Activated naive CD4-positive, alpha-beta T cell treated with anti-CD3 and anti-CD28 coated beads for 36 hours (primary cell): ENCODE measurements at places on chromosomes 5 and 9. TPM values are rescaled to one million over a fixed set of nuclear protein-coding genes. Genes with fewer than 3 reads are reported as not detected.

- no peaks in the 10 kb centered on the region for H3K36me3 ChIP-seq
- peaks cover 72% of the 10 kb centered on the region for H3K27me3 ChIP-seq
- no peak overlapping the region for H3K27ac ChIP-seq
These were observed 3.1 kb upstream of the BARX1 start for GRCh38 chr9:93958121-93958818.

The GPX3 gene
- not detected for total RNA-seq

DNA sequence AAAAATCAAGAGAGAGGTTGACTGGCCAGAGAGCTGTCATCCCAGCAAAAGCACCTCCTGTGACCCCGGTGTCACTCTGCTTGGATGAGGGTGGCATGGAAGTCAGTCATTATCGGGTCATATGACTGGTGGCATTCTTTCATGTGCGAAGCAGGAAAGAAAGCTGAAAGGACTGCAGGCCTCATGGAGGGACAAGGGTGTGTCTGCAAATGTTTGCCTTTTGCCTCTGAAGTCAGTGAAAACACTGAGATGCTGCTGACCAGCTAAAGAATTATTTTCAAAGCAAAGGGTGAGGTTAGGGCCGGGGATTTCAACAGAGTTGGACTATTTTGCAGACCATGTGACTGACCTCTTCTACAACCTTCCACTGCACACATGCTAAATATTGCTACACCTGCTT is 298.3 kb downstream of the CSNK1G3 start:
- no peaks in the 10 kb centered on the region for H3K4me1 ChIP-seq
- no peaks in the 10 kb centered on the region for H3K36me3 ChIP-seq
- H3K4me3 ChIP-seq: no peak overlapping the region
- no peak overlapping the region for H3K27ac ChIP-seq
- H3K27me3 ChIP-seq: no peaks in the 10 kb centered on the region
- DNase-seq: no peak

- no peaks in the 10 kb centered on the region for H3K4me1 ChIP-seq
- no peak for DNase-seq
- H3K27me3 ChIP-seq: no peaks in the 10 kb centered on the region
- no peak overlapping the region for H3K27ac ChIP-seq
- no peak overlapping the region for H3K4me3 ChIP-seq
These were observed 145.3 kb downstream of the MACROH2A1 start for GRCh38 chr5:135253601-135254178.

GRCh38 chr9:86687788-86688187 is 259.5 kb downstream of the GAS1 start:
- peaks cover 10% of the 10 kb centered on the region for H3K27me3 ChIP-seq
- no peak overlapping the region for H3K27ac ChIP-seq
- no peaks in the 10 kb centered on the region for H3K4me1 ChIP-seq
- no peak for DNase-seq
- H3K4me3 ChIP-seq: no peak overlapping the region

DNA sequence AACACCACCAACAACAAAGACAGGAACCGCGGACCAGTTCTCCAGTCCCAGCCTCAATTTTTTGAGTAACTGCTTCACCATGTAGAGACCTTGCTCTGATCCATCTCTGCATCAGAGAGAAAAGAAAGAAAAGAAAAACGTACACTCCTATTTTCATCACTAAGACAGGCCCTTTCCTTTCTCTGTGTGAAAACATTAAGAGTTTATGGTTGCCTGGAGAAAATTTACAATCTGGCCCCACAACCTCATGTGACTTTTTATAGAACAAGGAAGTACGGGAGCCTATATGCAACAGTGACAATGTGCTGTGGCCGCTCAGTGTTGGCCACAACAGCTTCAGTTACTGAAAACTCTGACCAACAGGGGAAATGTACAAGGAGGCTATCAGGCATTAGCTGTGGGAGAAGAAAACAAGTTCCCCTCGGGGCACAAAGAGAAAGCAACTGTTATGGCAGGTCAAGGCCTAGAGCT is 272.9 kb upstream of the PTGER4 start:
- H3K27me3 ChIP-seq: no peaks in the 10 kb centered on the region
- peaks cover 13% of the 10 kb centered on the region for H3K36me3 ChIP-seq
- H3K4me3 ChIP-seq: peak overlapping the region; percentile 63
- H3K4me1 ChIP-seq: peaks cover 91% of the 10 kb centered on the region
- DNase-seq: peak; percentile 44

GRCh38 chr9:19975499-19975898 is 186.7 kb upstream of the SLC24A2 start:
- H3K4me3 ChIP-seq: no peak overlapping the region
- H3K27ac ChIP-seq: peak overlapping the region; percentile 70
- no peaks in the 10 kb centered on the region for H3K27me3 ChIP-seq
- peaks cover 28% of the 10 kb centered on the region for H3K4me1 ChIP-seq

GRCh38 chr5:133396814-133397213 is 215.5 kb downstream of the FSTL4 start:
- H3K4me3 ChIP-seq: no peak overlapping the region
- peak overlapping the region; percentile 33 for H3K27ac ChIP-seq
- DNase-seq: peak; percentile 71
- peaks cover 37% of the 10 kb centered on the region for H3K4me1 ChIP-seq
- H3K27me3 ChIP-seq: no peaks in the 10 kb centered on the region

- H3K36me3 ChIP-seq: peaks cover 37% of the 10 kb centered on the region
- H3K27ac ChIP-seq: no peak overlapping the region
- H3K4me1 ChIP-seq: peaks cover 27% of the 10 kb centered on the region
- H3K4me3 ChIP-seq: no peak overlapping the region
- DNase-seq: no peak
- no peaks in the 10 kb centered on the region for H3K27me3 ChIP-seq
These were observed 15.9 kb downstream of the PTAR1 start for GRCh38 chr9:69743930-69744329.

DNA sequence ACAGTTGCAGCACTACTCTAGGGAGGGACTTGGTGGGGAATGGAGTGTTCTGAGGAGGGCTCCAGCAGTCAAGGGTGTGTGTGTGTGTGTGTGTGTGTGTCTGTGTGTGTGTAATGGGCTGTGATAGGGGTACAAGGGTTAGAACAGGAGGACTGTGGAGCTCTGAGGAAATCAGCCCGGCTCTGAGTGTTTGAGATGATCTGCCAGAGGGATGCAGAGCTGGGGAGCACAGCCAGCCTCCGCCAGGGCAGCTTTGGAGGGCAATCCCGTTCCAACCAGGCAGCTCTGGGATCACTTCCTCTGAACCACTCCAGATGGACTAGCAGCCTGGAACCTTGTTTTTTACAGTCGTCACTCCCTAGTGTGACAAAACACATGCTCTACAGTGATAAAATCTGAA is 3.0 kb upstream of the SLC6A7 start:
- no peak overlapping the region for H3K4me3 ChIP-seq
- no peaks in the 10 kb centered on the region for H3K4me1 ChIP-seq
- no peak for DNase-seq
- peaks cover 10% of the 10 kb centered on the region for H3K27me3 ChIP-seq
- no peaks in the 10 kb centered on the region for H3K36me3 ChIP-seq

DNA sequence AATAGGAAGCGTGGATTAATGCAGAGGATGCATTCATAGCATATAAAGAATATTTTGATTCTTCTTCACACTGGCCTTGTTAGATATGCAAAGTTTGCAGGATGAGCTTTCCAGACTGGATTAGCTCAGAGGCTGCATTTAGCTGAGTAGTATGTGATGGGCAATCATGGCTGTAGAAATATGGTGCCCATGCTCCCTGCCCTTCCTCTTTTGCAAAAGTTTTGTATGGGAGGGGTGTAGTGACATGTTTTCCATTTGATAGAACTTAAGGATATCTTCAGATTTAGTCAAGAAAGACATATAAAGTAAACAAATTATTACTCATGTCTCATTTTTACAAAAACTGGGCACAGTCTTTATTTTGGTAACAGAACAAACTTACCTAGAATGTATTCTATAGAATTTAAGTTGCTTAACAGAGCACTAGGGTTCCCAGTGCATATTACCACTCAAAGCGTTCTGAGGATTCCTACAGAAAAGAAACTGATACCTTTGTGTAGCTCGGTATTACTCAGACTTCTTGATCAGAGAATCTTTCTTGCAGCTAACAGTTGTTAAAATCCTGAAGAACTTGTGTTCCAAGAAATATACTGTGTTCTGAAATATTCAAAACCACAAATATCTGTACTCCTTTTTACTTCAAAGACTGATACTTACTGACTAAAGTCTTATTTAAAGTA is 9.8 kb downstream of the GTF3C4 start:
- no peaks in the 10 kb centered on the region for H3K27me3 ChIP-seq
- H3K27ac ChIP-seq: no peak overlapping the region
- peaks cover 34% of the 10 kb centered on the region for H3K4me1 ChIP-seq

DNA sequence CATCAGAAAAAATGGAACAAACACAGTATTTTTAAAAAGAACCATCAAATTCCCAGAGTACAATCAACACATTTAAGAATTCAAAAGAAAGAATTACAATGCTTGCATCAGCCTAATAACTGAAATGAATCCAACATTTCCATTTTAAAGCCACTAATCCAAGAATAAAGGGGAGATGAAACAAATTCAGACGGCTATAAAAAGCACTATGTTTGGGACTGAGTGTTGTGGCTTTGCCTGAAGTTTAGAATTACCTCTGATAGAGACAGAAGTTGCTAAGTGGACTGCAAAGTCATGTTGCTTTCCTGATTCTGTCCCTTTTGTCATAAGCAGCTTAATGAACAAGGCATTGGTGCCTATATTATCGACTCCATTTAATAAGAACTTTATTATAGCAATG is 135.4 kb upstream of the RGMB start:
- H3K4me3 ChIP-seq: no peak overlapping the region
- H3K27ac ChIP-seq: no peak overlapping the region
- peaks cover 2% of the 10 kb centered on the region for H3K27me3 ChIP-seq

The NCS1 gene
- total RNA-seq: 23.3 TPM

DNA sequence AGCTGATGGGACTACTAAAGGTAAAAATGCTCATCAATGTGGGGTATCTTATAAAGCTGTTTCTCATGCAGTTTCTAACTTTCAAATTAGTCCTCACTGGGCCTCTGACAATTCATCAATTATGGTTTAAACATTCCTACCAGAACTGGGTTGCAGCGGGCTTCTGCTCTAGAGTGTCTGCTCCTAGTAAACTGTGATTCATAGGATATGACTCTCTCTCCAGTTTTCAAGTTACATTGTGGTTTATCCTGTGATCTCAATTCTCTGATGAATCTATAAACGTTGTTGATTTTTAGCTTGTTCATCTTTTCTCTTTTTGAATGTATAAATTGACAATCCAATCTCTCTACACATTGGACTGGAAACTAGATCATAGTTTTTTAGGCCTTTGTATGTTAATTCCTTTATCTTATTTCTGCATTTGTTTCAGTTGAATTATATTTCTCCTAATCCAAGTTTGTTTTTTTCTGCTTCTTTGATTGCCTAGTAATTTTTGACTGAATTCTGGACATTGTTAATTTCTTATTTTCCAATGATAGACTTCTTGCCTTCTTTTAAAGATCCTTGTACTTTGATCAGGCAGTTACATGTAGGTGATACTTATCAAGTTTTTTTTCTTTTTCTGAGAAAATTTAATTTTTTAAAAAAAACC is 822.6 kb downstream of the TLE1 start:
- no peak overlapping the region for H3K27ac ChIP-seq
- H3K27me3 ChIP-seq: no peaks in the 10 kb centered on the region
- no peak for DNase-seq
- no peaks in the 10 kb centered on the region for H3K4me1 ChIP-seq
- no peaks in the 10 kb centered on the region for H3K36me3 ChIP-seq

GRCh38 chr5:56763182-56763581 is 52.2 kb upstream of the MAP3K1 start:
- H3K4me1 ChIP-seq: no peaks in the 10 kb centered on the region
- H3K27ac ChIP-seq: no peak overlapping the region
- no peaks in the 10 kb centered on the region for H3K27me3 ChIP-seq
- H3K36me3 ChIP-seq: no peaks in the 10 kb centered on the region
- no peak overlapping the region for H3K4me3 ChIP-seq
- no peak for DNase-seq

The SCGB3A1 gene
- not detected for total RNA-seq

- no peaks in the 10 kb centered on the region for H3K4me1 ChIP-seq
- H3K36me3 ChIP-seq: no peaks in the 10 kb centered on the region
- no peak for DNase-seq
- H3K4me3 ChIP-seq: no peak within 1 kb of the TSS
- no peaks in the 10 kb centered on the region for H3K27me3 ChIP-seq
These were observed at the start of gene FTMT for GRCh38 chr5:121851643-121852574. TSS of gene FTMT (plus strand) at chr5:121851882. CDS start at chr5:121851964, 82 bp downstream.

- no peak overlapping the region for H3K27ac ChIP-seq
- no peak for DNase-seq
- H3K36me3 ChIP-seq: peaks cover 32% of the 10 kb centered on the region
- no peak overlapping the region for H3K4me3 ChIP-seq
- no peaks in the 10 kb centered on the region for H3K27me3 ChIP-seq
These were observed 54.5 kb downstream of the HSPA4 start for GRCh38 chr5:133106343-133106742.

GRCh38 chr9:111016426-111017045 is 21.7 kb downstream of the LPAR1 start:
- no peak overlapping the region for H3K27ac ChIP-seq
- no peak for DNase-seq
- no peaks in the 10 kb centered on the region for H3K4me1 ChIP-seq
- H3K4me3 ChIP-seq: no peak overlapping the region
- no peaks in the 10 kb centered on the region for H3K27me3 ChIP-seq
- H3K36me3 ChIP-seq: no peaks in the 10 kb centered on the region

The NSG2 gene
- total RNA-seq: not detected

DNA sequence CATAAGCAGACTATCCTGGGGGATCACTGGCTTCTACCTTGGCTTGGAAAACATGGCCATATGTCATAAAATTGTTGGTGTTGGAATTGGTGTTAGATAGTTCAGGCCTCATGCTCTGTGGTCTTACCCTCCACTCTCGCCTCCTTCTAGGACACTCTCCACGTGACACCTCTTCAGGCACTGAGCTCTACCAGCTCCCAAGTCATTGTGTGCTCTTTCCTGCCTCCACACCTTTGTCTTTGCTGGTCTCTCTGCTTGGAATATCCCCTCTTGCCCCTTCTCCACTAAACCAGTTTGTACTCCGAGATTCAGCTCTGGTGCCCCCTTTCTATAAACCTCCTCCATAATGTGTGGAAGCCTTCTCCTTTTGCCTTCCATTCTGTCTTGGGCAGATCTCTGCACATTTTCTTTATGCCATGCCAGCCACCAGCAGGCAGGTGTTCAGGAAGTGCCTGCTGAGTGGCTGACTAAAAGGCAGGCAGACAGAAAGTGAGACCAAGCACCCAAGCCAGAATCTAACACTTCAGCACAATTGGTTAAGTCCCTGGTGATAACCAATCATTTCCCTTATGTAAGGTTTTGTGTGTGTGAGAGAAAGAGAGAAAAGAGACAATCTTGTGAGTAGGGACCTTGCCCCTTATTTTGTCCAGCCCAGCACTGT is 37.7 kb downstream of the SAR1B start:
- DNase-seq: peak; percentile 44
- peaks cover 14% of the 10 kb centered on the region for H3K4me1 ChIP-seq
- H3K36me3 ChIP-seq: no peaks in the 10 kb centered on the region
- no peaks in the 10 kb centered on the region for H3K27me3 ChIP-seq
